ENCODE measurements at places on chromosomes 6 and 20.
A peak's percentile ranks its signal among the peaks of the same experiment; 100 is the strongest.

DNA sequence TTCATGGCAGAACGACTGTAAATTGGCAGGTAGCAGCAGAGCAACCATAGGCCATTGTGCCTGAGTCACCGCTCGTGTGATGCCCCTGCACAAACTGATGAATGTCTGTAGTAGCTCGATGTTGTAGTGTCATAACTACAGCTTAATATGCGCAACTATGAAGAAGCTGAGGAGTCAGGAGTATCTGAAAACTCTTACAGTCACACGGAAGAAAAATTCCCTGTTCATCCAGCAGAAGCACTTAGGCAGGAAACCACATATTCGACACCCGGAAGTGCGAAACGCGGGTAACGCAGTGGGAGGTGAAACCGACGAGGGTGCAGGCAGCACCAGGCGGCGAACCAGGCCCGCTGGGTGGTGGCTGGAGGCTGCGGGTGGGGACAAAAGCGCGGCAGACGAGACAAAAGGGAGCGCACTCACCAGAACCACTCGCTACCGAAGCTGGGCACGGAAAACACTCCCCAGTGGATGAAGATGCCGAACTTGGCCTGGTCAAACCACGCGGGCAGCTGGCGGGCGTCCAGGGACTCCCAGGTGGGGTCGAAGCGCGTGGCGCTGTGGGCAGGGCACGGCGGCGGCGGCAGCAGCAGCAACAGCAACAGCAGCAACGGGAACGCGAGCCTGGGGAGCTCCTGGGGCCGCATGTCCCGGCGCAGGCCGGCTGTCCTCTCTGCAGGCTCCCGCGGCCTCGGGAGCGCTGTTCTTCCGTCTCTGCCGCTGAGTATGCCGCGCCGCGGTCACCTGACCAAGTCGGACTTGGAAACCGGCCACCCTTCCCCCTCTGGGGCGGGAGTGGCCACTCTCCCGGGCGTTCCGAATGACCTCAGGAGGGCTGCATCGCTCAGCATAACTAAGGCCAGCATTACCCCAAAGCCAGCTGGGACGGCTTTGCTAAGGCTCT, at the start of gene FUCA2:
TSS of gene FUCA2 (minus strand) at position 730 of the 901 bp plus-strand sequence. CDS start at position 644, 86 bp downstream.
- DNase-seq = peak; percentile 69

GRCh38 chr20:41137614-41138474, 501 bp downstream of the PLCG1 start:
- peak; percentile 60 for DNase-seq

DNA sequence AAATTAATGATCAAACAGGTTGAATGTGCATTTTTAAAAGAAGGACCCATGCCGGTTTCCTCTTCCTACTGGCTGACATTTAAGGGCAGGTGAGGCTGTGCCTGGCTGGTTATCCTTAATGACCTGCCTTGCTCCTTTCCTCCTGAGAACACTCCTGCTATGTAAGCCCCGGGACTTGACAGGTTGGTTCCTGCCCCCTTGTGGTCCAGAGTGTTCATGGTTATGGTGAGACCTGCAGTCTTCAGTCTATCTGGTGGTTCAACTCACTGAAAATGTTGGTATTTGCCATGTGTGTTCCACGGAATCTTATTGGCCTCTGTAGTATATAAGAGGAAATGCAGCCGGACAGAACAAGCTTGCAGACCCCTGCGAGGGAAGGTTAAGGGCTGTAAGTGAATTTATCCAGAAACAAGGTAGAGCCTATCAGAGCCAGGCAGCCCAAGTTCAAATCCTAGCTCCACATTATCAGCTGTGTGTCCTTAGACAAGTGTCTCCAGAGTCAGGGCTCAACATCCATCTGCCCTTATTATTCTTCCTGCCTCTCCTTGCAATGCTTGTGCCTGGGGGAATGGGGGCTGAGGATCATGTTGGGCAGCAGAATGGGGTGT, 5.2 kb upstream of the BPIFA3 start:
- DNase-seq = peak; percentile 6

DNA sequence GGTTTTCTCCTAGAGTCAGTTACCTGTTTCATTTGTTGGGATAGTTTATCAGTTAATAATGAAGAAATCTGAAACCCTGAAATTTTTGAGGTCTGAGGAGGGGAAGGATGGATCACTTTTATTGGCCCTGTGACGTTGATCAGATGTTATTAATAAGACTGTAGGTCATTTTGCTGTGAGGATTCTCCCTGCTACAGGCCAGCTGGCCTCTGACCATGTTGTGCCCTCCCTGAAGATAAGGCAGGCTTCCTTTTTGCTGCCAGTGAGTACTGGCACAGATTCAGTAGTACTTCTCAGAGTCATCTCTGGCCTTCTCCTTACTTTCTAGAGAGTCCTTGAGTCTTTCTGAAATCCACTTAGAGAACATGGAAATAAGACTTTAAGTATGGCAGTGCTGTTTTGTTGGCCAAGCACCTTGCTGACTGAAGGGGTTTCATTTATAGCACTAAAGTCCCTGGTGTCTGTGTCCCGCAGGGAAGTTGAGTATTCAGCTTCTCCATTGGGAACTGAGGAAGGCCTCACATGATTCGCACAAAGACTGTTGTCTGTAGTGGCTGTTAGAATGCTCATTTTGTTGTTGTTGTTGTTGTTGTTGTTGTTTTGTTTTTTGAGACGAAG, 202.6 kb downstream of the DTNBP1 start:
- no peak for DNase-seq

- no peak for DNase-seq
Observed at GRCh38 chr20:41038878-41039404, 10.3 kb downstream of the TOP1 start.

GRCh38 chr6:21037453-21037852, 503.2 kb downstream of the CDKAL1 start:
- DNase-seq = no peak

GRCh38 chr6:56756219-56756789, 113.6 kb upstream of the DST start:
- no peak for DNase-seq

DNA sequence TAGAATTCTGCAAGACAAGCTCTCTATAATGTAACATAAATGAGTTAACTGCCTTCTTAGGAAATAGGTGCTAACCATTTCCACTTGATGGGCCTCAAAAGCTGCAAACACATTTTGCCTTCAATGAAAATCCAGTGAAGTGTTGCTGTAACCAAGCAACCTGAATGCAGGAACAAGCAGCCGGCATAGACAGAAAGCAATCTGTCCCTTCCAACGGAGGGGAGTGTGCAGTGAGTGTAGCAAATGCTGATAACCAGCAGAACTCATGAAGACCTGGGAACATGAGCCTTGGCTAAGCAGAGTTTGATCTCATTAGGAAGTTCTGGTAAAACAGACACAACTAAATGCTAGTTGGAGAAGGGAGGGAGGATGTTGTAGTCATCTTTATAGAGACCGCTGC, 697.8 kb downstream of the KIF16B start:
- DNase-seq = no peak

- DNase-seq = no peak
Observed at GRCh38 chr6:9007027-9007426, 571.7 kb upstream of the SLC35B3 start.

DNA sequence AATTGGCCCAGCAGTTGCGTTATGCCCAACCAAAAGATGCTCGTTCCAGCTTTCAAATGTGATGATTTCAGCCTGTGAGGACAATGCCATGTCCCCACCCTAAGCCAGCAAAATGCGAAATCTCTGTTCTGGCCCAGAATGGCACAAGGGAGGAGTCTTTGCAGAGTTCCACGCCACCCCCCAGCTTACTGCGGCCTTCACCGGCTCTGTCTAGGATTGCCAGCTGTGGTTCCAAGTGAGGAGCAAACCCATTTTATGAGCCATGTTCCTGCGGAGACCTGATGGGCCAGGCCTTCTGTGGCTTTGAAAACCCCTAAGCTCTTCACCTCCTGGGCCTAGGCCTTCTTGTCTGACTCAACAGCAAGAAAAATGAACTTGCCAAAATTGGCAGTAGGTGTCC, 146.8 kb upstream of the SNX9 start:
- no peak for DNase-seq

DNA sequence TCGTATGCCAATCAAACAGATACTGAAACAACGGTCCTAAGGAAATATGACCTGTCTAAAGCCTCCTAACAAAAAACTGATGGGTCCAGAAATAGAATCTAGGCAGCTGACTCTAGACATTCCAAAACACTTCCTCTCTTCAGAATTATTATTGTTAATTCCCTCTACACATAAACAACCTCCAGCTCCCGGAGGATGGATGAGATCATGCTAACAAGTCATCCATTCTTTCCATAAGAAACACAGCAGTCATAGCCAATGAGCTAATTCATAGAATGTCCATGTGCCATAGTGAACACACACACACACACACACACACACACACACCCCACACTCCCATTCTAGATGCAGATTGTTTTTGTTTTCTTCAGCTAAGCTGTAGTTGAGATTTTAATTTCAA, 44.3 kb downstream of the HDGFL1 start:
- no peak for DNase-seq

DNA sequence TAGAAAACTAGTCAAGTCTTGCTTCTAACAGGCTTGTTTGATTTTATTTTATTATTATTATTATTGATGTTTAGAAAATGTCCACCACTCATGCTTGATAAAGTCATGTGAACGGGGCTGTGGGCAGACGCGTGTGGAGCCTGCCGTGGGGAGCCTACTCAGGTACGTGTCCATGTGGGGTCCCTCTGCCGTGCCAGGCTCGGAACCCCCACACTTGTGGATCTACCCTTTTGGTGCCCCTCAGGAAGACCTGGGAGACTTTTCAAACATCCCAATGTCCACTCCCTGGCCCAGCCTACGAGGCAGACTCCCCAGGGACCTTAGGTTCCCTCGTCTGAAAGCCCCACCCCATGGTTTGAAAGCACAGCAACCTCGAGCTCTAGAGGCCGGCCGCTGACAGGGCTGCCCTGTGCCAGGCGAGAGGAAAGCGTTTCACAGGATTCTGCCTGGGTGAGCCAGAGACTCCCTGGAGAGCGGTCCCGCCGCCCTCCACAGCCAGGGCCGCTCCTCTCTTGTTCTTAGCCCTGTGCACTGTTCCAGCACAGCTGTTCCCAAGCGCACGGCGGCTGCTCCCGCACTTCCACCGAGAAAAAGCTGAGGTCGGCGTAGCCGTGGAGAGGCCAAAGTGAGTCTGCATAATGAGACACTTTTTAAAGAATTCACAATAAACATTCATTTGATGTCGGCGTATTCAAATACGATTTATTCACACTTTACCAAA, 249.7 kb downstream of the TTLL2 start:
- DNase-seq = no peak

- no peak for DNase-seq
Observed at GRCh38 chr6:38155144-38155543, 335.6 kb downstream of the ZFAND3 start.
